ENCODE measurements at places on chromosomes 1 and 21.

- DNase-seq: no peak
Observed at GRCh38 chr1:199404191-199404590, 623.3 kb upstream of the NR5A2 start.

DNA sequence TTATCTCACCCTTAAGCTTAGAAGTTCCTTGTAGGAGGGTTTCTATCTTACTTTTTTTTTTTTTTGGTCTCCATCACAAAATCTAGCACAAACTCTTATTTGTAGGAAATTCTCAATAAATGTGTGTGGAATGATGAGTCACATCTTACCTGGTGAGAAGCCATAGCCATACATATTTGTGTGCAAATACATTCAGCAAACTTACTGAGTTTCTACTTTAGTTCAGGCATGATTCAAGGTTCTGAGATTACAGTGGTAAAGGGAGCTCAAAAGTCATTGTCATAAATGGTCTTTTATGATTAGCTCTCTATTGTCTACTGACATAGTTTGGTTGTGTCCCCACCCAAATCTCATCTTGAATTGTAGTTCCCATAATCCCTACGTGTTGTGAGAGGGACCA lies 193.1 kb upstream of the UBE2U start:
- DNase-seq: no peak

GRCh38 chr1:43121256-43121900 lies 50.7 kb downstream of the EBNA1BP2 start:
- DNase-seq: no peak

DNA sequence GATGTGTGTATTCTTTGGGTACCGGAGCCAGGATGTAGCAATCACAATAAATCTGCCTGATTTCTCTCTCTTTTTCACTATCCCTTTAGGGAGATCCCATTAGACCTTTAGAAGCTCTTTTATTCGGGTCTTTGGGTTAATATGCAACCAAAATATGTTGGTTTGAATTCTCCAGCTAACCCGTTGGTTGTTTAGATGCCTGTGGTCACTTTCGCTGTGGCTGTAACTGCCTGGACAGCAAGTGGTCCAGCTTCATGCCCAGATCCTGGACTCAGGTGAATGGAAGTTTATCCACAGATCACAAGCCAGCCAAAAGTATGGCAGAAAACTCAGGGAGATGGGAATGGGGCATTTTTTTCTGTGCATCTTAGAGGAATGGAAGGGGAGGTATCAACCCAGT lies 12.3 kb downstream of the KAZN start:
- DNase-seq: no peak

DNA sequence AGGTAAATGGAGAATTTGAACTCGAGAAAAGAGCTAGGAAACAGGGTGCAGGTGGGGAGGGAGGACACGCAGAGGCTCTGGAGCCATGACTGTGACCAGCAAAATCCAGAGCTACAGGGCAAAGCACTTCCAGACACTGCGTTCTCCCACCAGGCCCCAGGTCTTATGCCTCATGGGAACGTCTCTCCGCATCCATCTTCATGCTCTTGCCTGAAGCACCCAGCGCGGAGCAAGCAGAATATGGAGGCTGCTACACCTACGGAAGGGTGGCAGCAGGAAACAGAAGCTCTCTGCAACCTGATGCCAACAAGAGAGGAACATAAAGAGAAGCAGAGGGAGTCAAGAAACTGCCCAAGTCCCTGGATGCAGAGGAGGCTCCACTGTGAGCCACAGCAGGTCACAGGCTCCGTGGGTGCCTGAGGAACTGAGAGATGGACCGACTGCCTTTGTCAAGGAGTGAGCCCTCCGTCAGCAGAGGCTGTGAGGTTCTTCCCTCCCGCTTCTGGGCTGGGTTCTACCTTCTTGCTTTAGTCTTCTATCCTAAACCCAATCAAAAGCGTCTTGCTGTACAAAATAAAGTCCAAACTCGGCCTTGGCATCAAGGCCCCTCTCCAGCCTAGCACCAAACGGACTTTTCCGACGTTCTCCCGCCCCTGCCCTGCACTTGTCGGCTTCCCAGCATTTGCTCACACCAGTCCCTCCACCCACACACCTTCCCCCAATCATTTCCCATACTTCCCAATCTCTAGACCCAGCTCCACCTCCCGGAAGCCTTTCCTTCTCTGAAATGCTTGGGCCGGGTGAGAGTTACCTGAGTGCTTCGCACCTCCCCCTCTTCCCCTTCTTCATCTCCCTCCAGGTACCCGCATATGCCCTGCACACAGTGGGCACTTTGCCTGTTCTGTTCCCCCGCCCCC lies 930 bp downstream of the DHCR24 start:
- DNase-seq: no peak

Measured in activated T-helper 1 cell treated with Interleukin-2 at 50 U/mL for 16 hours (primary cell).